ENCODE measurements at places on chromosomes 1 and 21.

DNA sequence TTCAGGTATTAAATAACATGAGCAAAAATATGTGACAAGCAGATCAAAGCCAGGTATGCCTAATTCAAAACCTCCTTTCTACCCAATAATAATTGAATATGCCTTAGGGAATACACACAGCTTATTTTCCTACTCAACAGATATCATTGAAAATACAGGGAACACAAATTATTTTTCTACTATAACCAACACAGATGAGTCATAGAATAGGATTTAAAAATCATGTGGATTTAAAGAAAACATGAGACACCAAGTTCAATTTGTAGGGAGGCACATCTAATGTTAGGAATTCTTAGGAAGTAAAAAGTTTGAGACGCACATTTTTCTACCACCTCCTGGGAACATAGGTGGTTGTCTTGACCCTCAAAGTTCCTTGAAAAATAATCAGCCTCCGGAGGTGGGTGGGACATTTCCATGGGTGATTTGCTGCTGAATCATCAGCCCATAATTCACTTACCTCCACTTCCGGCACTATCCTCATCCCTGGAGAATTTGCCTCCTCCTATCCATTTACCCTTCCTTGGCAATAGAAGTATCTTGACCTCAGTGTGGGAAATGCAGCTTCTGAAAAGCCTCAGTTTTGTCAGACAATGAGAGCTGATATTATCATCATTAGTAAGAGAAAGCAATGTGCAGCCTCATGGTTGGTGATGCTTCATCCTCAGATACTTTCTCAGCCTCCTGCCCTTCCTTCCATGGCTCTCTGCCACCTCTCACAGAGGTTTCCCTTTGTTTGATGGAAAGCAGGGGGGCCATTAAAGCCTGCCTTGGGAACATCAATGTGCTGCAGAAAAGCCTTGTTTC is 33.5 kb upstream of the RGS4 start:
- peak; percentile 94 for DNase-seq

GRCh38 chr1:59674595-59674994 is 140.2 kb upstream of the HOOK1 start:
- peak; percentile 25 for DNase-seq

- DNase-seq = no peak
Observed at GRCh38 chr1:66733348-66734017, 18.8 kb upstream of the DYNLT5 start.

GRCh38 chr1:6521536-6521935 is 30.1 kb upstream of the PLEKHG5 start:
- no peak for DNase-seq

DNA sequence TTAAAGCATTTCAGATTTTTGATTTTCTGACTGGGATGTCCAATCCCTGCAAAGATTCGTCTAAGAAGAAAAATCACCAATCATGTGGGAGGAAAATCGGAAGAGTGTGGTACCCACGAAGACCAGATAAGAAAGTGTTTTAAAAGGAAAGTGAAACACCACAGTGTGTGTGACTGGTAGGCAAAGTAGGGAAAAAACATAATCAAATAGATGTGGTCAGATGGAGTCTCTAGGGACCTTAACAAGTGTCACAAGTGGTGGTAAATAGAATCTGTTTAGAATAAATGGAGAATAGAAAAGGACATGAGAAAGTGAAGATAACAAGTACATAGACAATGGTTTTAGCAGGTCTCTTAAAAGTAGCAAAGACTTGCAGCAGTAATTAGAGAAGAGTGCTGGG is 154.6 kb downstream of the SLC30A10 start:
- DNase-seq = no peak

DNA sequence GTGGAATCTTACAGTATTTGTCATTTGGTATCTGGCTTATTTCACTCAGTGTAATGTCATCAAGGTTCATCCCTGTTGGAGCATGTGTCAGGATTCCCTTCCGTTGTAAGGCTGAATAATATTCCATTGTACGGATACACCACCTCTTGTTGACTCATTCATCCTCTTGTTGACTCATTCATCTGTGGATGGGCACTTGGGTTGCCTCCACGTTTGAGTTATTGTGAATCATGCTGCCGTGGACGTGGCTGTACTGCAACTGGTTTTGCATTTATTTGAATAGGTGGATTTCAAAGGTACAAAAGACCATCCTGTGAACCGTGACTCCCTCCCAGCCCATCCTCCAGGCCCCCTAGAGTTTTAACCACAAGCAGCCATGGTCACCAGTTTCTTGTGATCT is 11.9 kb upstream of the TCP10L start:
- peak; percentile 87 for DNase-seq

GRCh38 chr1:5745800-5746610 is 246.2 kb downstream of the NPHP4 start:
- peak; percentile 37 for DNase-seq

- DNase-seq = peak; percentile 14
Observed at GRCh38 chr1:218164111-218164929, 120.8 kb upstream of the RRP15 start.

- no peak for DNase-seq
Observed at GRCh38 chr1:232367293-232367692, 262.6 kb downstream of the SIPA1L2 start.

DNA sequence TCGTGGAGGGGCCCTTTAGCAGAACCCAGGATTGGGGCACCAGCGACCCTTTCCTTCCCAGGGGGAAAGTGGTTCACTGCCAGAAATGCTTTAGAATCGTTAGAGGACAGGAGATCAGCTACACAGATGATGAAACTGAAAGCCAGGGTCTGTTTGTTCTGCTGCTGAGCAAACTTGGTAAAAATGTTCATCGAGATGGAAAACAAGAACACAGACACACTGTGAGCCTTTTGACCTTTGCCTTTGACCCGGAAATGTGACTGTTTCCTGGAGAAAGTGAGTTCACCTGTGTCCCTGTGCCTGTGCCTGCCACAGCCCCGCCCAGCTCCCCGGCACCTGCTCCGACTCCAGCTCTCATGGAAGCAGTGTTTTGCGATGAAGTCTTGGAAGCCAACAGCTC is 234.3 kb downstream of the CAMTA1 start:
- no peak for DNase-seq

- no peak for DNase-seq
Observed at GRCh38 chr1:17136936-17137335, 17.7 kb upstream of the PADI2 start.

- DNase-seq = no peak
Observed at GRCh38 chr21:16357994-16358393, 628.2 kb downstream of the USP25 start.

GRCh38 chr1:224666913-224667312 is 50.8 kb downstream of the CNIH3 start:
- no peak for DNase-seq

DNA sequence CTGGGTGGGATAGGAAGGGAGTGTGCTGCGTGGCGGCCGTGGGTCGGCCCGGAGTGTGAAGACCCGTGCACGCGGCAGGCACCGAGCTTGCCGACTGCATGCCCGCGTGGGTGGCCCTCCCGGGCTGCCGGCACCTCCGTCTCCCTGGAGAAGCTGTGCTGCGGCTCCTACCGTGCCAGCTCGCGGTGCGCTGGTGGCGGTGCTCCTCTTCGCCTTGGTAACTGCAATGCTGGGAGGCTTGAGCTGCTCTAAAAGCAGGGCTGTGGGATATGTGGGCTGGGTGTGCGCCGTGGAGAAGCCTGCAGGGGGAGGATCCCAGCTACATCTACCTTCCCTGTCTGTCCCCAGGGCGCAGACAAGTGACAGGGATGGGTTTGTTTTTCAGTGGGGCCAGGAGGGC is 2.4 kb downstream of the GABRD start:
- DNase-seq = no peak

- DNase-seq = peak; percentile 23
Observed at GRCh38 chr1:176866011-176866714, 298.3 kb downstream of the ASTN1 start.

DNA sequence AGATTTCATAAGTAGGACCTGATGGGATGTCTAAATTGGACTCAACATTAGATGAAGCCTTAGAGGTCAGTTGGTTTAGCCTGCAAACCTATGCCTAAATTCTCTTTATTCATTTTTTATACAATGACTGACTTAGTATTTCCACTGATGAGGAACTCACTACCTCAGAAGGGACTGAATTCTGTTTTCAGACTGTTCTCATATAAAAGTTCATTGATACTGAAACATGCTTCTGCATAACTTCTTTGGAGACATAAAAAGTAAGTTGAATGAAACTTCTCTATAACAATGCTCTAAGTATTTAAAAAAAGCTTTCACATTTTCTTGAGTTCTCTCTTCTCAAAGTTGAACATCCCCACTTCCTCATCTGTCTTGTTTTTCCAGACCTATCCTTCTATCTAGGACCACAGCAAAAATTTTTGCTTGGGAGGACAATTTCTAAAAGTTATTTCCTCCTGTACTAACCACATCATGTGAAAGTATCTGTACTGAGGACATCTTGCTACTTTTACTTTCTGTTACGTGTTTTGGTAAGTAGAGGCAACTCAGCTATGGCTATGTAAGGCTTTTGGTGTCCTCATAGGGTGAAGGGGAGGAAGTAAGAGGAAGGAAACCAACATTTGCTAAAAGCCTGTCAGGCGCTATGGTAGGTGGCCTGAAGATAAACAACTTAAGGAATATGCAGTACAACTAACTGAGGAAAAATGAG is 64.1 kb downstream of the USP24 start:
- DNase-seq = no peak

- DNase-seq = no peak
Observed at GRCh38 chr21:21210552-21210951, 212.3 kb downstream of the NCAM2 start.

DNA sequence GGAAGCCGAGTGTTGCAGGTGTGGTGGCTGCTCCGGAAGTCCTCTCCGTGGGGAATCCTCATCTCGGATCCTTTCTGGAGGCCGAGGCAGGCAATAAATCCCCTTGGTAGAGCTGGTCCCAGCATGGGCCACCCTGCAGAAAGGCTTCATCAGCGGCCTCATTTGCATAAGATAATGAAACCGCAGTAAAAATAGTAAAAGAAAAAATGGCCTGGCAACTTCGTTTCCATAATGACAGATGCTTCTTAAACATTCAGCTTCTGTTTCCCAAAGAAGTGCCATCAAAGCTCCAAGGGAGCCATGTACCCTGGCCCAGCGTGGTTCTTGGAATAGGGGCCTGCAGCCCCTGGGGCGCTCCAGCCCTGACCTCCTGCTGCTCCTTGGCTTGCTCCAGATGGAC is 244.1 kb downstream of the GRIK3 start:
- DNase-seq = no peak

DNA sequence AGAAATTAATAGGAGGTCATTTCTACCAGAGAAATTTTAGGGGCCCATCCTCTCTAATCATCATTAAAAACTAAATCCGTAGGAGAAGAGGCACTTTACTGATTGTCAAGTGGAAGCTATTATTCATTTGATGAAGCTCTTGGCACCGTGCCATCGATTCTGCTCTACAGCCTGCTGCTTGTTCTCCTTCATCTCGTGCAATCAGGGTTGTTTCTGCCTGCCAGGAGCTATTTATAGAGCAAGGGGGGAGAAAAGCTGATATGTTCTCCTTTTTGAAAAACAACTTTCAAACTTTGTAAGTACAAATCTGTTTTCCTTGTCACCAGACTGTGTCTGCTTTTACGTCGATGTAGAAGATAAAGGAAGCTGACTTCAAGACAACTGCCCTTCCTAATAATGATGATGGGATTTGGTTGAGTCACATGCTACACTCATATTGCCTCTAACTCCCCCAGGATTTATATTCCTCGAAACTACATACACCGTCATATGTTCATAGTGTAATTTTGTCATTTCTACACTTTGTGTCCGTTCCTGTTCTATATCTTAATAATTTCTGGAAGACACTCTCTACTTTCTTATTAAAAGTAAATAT is 169.6 kb upstream of the LHX8 start:
- peak; percentile 6 for DNase-seq

DNA sequence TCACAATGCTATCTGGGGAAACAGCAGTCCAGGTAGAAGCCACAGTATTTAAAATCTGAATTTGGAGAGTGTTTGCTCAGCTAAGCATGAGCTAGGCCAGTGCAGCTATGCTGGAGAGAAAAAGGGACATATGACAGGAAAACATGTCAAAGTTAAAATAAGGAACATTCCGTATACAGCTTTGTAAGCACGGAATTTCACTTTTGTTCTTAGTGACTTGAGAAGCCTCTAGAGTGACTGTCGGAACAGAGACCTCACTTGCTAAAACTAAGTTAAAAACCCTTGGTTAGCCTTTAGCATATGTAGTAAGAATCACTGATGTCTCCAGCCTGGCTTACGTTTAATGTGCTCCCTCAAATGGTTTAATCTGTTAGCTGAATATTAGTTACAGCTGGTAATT is 661.7 kb downstream of the KCNT2 start:
- DNase-seq = no peak

DNA sequence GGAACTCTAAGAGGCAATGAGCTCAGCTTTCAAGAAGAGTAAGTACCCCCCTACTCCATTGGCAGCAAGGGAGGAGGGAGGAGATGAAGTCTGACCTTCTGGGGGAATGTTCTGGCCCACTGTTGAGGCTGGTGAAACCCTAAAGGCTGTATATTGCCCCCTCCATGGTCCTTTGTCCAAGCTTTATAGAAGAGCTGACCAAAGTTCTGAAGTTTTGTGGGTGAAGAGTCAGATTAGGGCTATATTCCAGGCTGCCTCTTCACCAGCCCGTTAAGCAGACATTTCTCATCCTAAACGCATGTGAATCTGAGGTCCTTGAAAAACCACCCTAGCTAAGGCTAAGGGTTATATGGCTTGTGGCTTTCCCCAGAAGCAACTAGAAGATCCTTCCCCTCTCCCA is 1.4 kb downstream of the C1orf94 start:
- DNase-seq = no peak

DNA sequence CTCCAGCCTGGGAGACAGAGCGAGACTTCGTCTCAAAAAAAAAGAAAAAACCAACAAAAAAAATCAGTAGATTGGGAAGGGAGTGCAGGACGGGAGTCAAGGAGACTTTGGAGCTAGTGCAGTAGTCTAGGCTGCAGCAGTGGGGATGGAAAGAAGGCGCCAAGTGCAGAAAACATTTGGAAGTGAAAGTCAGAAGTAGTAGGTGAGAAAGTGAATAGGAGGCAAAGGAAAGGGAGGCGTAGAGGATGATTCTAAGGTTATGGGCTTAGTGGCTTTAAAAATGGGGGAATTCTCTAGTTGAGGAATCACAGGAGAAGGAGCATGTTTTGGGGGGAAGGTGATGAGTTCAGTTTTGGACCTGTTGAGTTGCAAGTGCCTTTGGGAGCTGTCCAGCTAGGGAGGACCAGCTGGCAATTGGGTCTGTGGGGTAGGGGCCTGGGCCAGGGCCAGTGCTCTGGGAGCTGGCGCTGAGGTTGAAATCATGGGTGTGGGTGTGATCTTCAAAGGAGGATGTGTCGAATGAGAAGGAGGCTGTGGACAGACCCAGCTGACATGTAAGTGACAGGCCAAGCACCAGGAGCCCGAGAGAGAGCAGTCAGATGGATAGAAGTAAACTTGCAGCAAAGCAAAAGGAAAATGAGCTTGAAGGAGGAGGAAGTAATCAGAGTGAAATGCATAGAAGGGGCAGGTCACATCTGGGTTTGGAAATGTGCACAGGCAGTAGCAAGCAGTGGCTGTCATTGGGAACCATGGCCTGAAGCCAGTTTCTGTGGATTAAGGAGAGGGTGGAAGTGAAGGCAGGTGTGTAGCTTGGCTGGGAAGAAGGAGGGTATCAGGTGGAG is 15.8 kb downstream of the TMCC2 start:
- DNase-seq = no peak
